ENCODE measurements at places on chromosomes 5 and 9. TPM values are rescaled to one million over a fixed set of nuclear protein-coding genes. Genes with fewer than 3 reads are reported as not detected.

The TNC gene
- total RNA-seq, result 0.68 TPM

The FOXI1 gene
- not detected for total RNA-seq

The LPAR1 gene
- 15.1 TPM for total RNA-seq

The TNFSF8 gene
- not detected for total RNA-seq

The SLC25A2 gene
- total RNA-seq, result not detected
